ENCODE measurements at places on chromosomes 1 and 21.
A peak's percentile ranks its signal among the peaks of the same experiment; 100 is the strongest.

DNA sequence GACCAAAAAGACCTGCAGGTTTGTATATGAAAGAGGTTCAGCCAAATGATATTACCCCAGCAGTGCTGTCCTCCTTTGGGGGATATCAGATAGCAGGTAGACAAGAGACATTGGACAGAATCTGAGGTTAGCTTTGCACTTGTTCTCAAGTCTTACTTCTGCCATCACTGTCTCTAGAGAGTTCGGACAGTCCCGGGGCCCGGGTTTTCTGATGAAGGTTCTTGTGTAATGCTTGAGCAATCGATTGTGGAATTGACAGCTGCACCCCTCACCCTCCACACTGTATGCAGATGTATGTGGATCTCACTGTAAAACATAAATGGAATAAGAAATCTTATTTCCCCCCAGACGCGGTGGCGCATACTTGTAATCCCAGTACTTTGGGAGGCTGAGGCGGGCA lies 56.2 kb upstream of the MORC3 start:
- peak; percentile 61 for DNase-seq

DNA sequence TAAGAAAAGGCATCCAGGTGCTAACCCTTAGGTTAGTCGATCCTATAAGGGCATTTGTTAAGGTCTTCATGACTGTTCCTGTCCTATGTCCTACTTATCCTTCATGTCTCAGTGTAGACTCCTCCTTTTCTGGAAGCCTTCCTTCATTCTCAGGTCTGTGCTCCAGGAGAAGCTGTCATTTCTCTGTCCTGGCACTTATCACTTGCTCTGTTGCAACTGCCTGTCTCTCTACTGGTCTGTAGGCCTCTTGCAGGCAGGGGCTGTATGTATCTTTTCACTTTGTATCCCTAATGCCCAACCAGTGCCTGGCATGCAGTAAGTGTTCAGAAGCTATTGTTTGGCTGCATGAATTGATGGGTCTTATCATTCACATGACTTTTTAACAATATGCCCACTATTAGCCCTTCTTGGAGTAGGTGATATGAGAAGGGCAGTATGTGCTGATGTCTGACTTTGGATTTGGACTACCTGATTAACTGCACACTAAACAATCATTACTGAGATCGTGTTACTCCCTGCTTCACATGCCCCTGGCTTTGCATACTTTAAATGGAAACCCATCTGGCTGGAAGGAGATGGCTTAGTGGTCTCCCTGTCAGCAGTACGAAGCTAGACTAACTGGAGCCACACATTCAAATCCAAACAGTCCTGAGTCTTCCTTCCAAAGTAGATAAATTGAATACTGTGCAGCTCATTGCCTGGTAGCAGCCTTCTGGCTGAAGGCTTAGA lies 88.8 kb downstream of the RGL1 start:
- no peak for DNase-seq

DNA sequence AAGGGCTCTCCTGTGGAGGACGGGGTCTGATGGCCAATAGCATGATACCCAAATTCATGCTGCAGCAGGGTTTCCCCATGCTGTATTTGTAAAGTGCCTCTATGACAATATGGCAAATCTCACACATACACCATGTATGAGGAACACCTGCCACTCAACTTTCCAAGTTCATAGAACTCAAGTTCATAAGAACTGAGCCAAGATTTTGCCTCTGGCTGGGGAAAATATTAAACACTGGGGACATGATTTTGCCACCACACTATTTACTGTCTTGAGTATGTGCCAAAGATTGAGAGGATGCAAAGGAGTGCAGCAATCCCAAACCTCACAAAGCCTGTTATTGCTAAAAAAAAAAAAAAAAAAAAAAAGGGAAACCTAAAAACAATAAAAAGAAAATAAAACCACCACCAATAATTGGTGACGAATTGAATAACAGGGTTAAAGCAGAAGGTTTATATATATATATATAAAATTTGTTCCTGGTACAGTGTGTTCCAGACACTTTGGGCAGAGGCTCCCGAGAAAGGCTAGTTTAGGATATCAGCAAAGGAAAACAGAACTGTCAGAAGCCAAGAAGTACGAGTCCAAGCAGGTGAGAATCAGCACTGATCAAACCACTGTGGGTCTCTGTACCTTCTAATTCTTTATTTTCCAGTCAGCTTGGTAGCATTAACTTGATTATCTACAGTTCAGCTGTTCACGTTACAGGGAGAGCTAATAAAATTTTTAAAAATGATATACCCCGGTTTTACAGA lies 24.3 kb downstream of the ZBTB21 start:
- no peak for DNase-seq

GRCh38 chr1:2928366-2929325 lies 92.6 kb upstream of the ACTRT2 start:
- no peak for DNase-seq

GRCh38 chr1:186864296-186864695 lies 35.5 kb downstream of the PLA2G4A start:
- DNase-seq = no peak
